ENCODE measurements at places on chromosomes 6 and 20.

GRCh38 chr6:108353853-108354252 lies 59.0 kb downstream of the AFG1L start:
- no peak for DNase-seq

GRCh38 chr6:109801794-109802193 lies 110.7 kb downstream of the FIG4 start:
- no peak for DNase-seq

- DNase-seq = no peak
Measured at GRCh38 chr6:39934131-39934757, at the start of gene MOCS1. Gene MOCS1, minus strand, starts transcription at chr6:39934462. Its CDS starts 45 bp downstream, at chr6:39934417.

- no peak for DNase-seq
Measured at GRCh38 chr20:53883098-53883911, 187.1 kb downstream of the BCAS1 start.

- no peak for DNase-seq
Measured at GRCh38 chr20:43385914-43386313, 71.8 kb upstream of the SRSF6 start.

DNA sequence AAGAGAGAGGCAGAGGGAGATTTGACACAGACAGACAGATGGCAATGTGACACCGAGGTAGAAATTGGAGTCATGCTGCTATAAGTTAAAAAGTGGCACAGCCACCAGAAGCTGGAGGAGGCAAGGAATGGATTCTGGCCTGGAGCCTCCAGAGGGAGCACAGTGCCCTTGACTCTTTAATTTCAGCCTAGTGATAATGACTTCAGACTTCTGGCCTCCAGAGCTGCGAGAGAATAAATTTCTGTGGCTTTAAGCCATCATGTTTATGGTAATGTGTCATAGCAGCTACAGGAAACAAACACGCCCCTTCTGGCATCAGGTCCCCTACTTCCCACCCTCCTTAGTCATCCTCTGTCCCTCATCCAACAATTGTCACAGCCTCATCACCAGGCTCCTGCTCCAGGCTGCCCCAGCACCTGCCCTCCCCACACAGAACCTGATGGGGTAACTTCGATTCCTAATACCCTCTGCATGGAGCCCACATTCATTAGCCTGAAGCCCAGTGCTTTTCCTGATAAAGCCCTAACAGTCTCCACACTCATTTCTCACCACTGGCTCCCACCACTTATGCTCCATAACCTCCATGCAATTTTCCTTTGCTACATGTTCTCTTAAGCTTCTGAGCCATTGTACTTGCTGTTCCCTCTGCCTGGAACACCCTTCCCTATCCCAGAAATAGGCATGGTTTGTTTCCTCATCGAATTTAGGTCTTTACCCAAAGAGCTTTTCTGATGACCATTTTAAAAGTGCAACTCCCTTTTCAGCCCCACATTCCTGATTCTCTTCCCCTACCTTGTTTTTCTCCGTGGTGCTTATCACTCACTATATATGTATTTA lies 69.7 kb upstream of the TOX2 start:
- no peak for DNase-seq

DNA sequence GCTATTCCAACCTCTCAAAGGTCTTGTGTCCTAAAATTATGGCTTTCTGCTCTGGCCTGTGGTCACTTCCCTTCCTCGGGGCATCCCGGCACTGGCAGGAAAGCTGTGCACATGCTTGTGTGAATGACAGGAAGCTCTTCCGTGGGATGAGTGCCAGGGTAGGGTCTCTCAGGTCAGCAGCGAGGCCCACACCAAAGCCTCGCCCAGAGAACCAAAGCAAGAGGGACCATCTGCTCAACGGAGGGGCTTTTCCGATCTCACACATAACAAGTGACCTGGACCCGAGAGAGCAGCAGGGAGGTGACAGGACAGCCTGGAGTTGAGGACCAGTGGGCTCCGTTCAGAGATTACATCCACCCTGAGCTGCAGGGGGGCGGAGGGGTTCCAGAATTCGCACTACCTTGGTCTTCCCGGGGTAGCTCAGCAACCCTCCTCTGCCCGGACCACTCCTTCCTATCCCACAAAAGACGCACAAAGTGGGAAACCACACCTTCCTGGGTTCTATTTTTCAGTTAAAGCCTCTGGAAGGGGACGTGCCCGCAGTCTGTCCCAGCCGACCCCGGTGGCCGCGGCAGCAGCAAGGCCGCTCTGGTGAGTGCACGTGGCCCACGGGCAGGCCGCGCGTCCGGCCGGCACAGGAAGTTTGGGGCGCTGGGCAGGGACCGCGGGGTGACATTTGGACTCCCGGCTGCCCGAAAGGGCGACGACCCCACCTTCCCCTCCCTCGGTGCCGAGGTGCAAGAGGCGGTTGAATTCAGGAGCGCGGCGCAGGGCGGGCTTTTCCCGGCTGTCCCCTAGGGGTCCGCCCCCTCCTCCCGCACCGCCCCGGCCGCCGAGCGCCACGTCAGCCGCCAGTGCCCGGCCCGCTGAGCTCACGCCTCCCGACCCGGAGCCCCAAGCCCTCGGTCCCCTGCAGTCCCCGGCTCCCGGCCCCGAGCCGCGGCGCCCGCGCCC lies 988 bp downstream of the TXNDC5 start:
- DNase-seq = peak; percentile 41
